Prostate gland (tissue), 2 donors: ENCODE measurements at places on chromosomes 4 and X. TPM values are rescaled to one million over a fixed set of nuclear protein-coding genes. Genes with fewer than 3 reads are reported as not detected.

NSG1 gene
- 17.1 TPM for total RNA-seq

DNA sequence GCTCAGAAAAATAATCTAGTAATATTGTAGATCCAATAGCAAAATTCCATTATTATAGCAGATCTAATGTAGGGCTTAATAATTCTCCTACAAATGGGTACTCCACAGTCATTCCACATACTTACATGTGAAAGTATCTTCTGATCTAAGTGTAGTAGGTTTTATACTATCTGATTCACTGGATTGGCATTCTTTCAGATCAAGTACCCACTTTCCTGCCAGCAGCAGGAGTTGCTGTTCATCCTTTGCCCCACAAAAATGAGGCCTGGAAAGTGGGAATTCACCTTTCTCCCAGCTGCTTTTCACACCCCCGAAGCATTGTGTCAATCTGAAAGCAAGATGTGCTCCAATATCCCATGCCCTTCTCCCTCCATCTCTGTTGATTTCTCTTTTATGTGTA is 77.1 kb upstream of the RXFP1 start:
- no peaks in the 10 kb centered on the region for H3K36me3 ChIP-seq
- H3K27ac ChIP-seq = no peak overlapping the region
- no peak overlapping the region for H3K4me3 ChIP-seq
- no peak for DNase-seq
- H3K4me1 ChIP-seq = no peaks in the 10 kb centered on the region

PTPN13 gene
- total RNA-seq = 24.6 TPM

DNA sequence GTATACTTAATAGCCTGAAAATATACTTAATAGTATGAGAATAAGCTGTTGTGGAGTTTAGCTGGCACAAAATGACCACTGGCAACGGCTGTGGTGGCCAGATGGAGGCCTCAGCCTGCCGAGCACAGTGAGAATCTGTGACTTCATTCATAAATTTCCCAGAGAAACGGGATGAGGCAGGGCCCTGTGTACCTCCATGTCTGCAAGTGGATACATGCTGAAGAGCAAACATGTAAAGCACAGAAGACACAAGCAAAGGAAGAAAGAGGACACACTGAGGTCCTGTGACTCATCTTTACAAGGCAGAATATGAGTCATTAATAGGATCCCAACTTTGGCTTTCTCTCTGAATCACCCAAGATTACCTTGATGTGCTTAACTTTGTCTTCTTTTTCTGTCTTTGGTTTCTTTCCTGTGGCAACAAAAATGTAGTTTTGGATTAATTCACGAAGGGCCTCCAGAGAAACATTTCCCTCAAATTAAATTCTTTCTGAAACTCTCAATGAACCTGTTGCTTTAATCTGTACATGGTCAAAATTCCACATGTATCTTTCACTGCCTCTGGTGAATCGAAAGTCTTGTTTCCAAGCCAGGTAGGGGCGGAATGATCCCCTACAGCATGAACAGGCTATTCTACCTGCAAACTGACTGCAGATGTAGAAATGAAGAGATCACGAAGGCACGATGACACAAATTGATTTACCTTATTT is 56.4 kb downstream of the IRF2 start:
- DNase-seq = peak; percentile 88
- peak overlapping the region; percentile 75 for H3K27ac ChIP-seq
- no peaks in the 10 kb centered on the region for H3K27me3 ChIP-seq
- H3K4me3 ChIP-seq = no peak overlapping the region

NDST4 gene
- total RNA-seq = 0.14 TPM

- no peaks in the 10 kb centered on the region for H3K27me3 ChIP-seq
- no peaks in the 10 kb centered on the region for H3K36me3 ChIP-seq
- H3K4me1 ChIP-seq = no peaks in the 10 kb centered on the region
- DNase-seq = no peak
These were observed 1070.3 kb downstream of the STIM2 start for GRCh38 chr4:27930976-27931375.

TKTL2 gene
- total RNA-seq = 13.6 TPM

DNA sequence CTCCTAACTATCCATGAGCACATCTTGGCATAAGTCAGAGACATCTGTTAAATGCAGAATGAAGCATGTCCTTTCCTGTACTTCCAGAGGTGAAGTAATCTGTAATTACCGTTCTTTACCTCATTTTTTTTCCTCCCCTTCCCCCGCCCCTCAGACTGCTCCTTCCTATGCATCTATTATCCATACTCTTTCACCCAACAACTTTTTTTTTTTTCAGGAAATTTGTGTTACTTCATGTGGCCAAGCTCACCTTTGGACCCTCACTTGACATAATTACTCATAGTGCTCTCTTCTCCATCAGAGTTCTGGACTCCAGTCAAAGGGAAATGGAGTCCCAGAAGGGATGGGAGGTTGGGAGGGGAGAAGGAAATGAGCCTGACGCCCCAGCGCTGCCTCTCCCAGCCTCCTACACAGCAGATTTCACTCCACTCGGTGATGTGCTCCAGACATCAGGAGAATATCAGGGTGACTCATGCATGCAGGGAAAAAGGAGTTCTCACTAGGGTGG is 568.8 kb downstream of the STIM2 start:
- H3K27ac ChIP-seq = no peak overlapping the region
- no peak overlapping the region for H3K4me3 ChIP-seq
- no peaks in the 10 kb centered on the region for H3K4me1 ChIP-seq
- no peaks in the 10 kb centered on the region for H3K27me3 ChIP-seq
- no peaks in the 10 kb centered on the region for H3K36me3 ChIP-seq

GRCh38 chr4:677431-678293 is 3.3 kb downstream of the MYL5 start:
- peak; percentile 61 for DNase-seq
- H3K27ac ChIP-seq = no peak overlapping the region
- H3K4me1 ChIP-seq = peaks cover 23% of the 10 kb centered on the region
- no peaks in the 10 kb centered on the region for H3K36me3 ChIP-seq
- no peaks in the 10 kb centered on the region for H3K27me3 ChIP-seq

- no peak overlapping the region for H3K27ac ChIP-seq
- DNase-seq = no peak
- H3K27me3 ChIP-seq = no peaks in the 10 kb centered on the region
- H3K4me3 ChIP-seq = no peak overlapping the region
These were observed 11.2 kb upstream of the FREM3 start for GRCh38 chr4:143711543-143712154.

SPATA4 gene
- 10.2 TPM for total RNA-seq

ZMAT1 gene
- total RNA-seq = 14.2 TPM

PDGFC gene
- total RNA-seq = 18.6 TPM

GRCh38 chr4:187608001-187608421 is 387.6 kb upstream of the ZFP42 start:
- H3K4me3 ChIP-seq = no peak overlapping the region
- H3K27ac ChIP-seq = no peak overlapping the region
- no peak for DNase-seq
- no peaks in the 10 kb centered on the region for H3K27me3 ChIP-seq

AFAP1 gene
- 19.8 TPM for total RNA-seq

ZNF280C gene
- 19.0 TPM for total RNA-seq

UGT2A1 gene
- not detected for total RNA-seq

DNA sequence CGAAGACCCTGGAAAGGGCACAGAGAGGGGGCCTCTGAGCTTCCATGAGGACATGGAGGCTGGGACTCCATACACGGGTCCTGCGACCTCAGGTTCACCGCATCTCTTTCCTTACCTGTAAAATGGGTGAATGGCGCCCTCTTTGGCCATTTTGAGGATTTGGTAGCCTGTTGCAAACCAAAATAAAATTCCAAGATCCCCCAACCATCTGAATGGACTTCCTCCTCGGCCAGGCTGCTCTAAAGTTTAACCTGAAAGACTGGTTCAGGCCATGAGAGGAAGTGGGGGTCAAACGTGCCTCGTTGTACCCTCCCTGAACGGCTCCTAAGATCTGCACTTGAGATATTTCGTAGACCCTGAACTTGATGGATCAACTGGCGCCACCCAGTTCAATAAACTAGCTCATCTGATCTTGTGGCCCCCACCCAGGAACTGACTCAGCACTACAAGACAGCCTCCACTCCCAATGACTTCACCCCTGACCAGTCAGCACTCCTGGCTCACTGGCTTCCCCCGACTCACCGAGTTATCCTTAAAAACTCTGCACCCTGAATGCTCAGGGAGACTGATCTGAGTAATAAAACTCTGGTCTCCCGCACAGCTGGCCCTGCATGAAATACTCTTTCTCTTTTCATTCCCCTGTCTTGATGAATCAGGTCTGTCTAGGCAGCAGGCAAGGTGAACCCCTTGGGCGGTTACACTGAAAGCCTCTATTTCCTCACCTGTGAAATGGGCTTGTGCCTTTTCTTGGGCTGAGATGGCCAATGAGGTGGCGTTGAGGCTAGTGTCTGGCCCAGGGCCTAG is 32.9 kb upstream of the GPR78 start:
- no peaks in the 10 kb centered on the region for H3K27me3 ChIP-seq
- H3K27ac ChIP-seq = no peak overlapping the region
- no peak for DNase-seq
- H3K4me3 ChIP-seq = no peak overlapping the region
- no peaks in the 10 kb centered on the region for H3K4me1 ChIP-seq

DNA sequence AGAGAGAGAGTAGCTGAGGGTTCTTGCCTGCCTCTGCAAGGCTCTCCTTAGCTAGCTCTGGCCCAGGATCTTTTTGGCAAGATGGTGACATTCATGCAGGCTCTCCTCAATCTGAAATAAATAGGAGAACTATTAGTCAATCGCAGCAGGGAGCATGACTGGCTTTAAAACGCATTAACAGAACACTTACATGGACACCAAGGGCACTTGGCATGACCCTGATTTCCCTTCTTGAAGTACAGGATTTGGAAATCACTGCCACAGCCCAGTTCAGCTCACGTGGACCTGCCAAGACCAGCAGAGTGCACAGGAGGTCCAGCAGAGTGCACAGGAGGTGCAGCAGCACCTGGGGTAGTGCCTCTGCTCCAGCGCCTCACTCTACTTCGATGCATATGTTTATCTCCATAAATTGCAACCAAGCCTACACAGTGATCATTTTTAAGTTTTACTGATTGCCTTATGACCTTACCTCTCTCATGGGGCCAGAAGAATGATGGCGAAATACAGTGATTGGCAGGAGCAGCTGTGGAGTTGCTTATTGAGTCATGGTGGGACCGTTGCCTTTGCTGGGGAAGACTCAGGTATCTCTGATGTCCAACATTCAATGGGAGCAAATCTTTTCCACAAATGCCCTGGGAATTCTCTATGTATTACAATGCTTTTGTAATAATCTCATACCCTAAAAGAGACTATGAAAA is 122.4 kb downstream of the SYNPO2 start:
- no peak for DNase-seq
- no peaks in the 10 kb centered on the region for H3K36me3 ChIP-seq
- no peaks in the 10 kb centered on the region for H3K4me1 ChIP-seq
- H3K4me3 ChIP-seq = no peak overlapping the region

DNA sequence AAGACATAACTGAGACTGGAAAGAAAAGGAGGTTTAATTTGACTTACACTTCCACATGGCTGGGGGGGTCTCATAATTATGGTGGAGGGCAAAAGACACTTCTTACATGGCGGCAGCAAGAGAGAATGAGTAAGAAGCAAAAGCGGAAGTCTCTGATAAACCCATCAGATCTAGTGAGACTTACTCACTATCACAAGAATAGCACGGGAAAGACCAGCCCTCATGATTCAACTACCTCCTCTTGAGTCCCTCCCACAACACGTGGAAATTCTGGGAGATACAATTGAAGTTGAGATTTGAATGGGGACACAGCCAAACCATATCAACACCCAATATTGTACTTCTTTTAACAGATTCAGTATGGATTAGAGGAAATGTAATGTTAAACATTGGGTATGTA is 646.6 kb downstream of the ANKRD50 start:
- no peaks in the 10 kb centered on the region for H3K36me3 ChIP-seq
- no peak for DNase-seq
- no peaks in the 10 kb centered on the region for H3K27me3 ChIP-seq

- no peak overlapping the region for H3K27ac ChIP-seq
- no peak for DNase-seq
- no peak overlapping the region for H3K4me3 ChIP-seq
- no peaks in the 10 kb centered on the region for H3K27me3 ChIP-seq
- H3K36me3 ChIP-seq = no peaks in the 10 kb centered on the region
These were observed 94.6 kb downstream of the HPGD start for GRCh38 chr4:174427571-174428140.

DNA sequence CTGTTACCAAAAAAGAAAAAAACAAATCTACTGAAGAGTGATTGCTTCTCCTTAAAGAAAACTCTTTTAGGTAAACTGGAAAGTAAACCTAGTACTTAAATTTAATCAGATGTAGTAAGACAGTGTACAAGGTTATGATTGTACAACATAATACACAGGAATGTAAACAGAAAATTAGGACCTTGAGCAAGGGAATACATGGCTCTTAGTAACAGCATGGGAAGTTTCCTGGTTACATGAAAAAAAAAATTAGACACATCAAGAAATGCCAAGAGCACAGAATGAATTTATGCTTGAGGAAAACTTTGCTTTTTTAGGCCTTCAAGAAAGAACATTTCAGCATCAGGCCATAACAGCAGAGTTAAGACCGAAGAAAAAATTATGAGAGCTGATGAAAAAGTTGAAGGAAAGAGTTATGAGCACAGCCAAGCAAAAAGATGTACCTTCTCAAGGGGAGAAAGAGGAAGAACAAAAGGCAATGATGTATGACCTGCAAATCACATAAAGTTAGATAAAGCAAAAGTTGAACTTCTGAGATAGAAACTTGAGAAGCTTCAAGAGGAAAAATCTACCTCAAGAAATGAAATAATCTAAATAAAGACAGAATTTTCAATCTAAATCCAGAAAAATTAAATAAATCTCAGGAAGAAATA is 311.6 kb downstream of the GALNTL6 start:
- no peak overlapping the region for H3K4me3 ChIP-seq
- no peaks in the 10 kb centered on the region for H3K36me3 ChIP-seq
- DNase-seq = no peak
- no peaks in the 10 kb centered on the region for H3K27me3 ChIP-seq

ACOX3 gene
- total RNA-seq = 75.4 TPM

DNA sequence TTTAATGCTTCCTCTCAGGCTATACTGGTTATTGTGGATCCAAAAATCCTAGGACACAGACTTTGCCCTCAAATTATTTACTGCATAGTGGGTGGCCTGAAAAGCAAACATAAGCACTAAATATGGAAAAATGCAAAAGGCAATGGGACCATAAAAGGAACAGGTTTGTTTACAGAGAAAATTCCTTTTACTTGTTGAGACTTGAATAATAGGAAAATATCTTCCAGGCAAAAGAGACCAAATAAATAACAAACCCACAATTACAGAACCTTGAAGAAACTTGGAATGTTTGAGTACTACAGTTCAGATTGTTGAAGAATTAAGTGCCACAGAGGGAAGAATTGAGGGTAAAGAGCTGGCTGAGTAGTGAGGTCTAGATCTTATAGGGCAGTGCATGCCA is 711.0 kb downstream of the C4orf33 start:
- H3K36me3 ChIP-seq = no peaks in the 10 kb centered on the region
- H3K4me3 ChIP-seq = no peak overlapping the region
- H3K4me1 ChIP-seq = no peaks in the 10 kb centered on the region
- no peaks in the 10 kb centered on the region for H3K27me3 ChIP-seq

AR gene
- 119 TPM for total RNA-seq

DNA sequence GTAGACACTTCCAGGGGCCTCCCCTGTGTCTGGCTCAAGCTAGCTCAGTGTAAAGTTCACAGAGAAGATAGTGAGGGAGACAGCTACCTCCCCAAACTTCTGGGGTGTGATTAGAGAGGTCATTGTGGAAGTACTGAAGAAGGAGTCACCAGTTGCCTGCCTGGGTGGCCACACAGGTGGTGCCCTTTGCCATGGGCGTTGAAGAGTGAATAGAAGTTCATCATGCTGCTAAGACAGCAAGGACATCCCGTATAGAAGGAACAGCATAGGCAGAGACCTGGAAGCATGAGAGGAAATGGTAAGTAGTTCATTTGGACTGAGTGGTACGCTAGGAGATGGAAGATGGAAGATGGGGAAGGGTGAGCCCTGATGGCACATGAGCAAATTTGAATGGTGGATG is 110.1 kb downstream of the PJA1 start:
- no peak overlapping the region for H3K27ac ChIP-seq
- no peak overlapping the region for H3K4me3 ChIP-seq
- no peaks in the 10 kb centered on the region for H3K27me3 ChIP-seq
- no peaks in the 10 kb centered on the region for H3K36me3 ChIP-seq
- no peaks in the 10 kb centered on the region for H3K4me1 ChIP-seq
